ENCODE measurements at places on chromosomes 5 and 9.

DNA sequence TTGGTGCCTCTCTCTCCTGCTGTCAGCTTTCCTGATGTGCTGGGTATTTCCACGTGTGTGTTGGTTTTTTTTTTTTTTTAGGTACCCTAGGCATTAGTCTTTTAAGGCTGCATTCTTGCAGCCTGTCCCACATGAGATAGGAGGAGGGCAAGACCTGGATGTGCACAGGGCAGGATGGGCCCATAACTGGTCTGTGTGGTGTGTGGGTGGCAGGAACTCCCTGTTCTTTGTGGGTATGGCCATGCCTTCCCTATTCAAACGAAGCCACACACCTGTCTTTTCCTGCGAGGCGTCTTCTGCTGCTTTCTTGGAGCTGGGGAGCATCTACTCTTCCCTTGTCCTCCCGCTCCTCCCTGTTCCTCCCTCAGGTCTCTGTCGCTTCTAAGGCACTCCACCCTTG lies 6.8 kb downstream of the SYK start:
- no peak for DNase-seq

DNA sequence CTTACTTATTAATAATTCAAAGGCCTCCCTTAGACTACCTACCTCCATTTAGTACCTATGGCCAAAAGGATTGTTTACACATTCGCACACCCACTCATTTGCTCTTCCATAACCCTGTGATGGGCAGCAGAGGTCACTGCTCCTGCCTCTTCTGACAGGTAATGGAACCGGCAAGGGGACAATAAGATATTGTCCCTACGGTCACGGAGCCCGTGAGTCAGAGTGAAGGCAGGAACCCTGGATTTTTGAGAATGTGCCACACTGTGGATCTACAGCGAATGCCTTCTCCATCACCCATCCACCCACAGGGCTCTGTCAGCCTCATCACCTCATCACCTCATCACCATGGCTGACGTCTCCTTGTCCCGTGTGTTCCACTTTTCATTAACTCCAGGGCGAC lies 132.3 kb downstream of the MYO10 start:
- DNase-seq = no peak

GRCh38 chr5:87129046-87129445 lies 138.6 kb upstream of the RASA1 start:
- no peak for DNase-seq

DNA sequence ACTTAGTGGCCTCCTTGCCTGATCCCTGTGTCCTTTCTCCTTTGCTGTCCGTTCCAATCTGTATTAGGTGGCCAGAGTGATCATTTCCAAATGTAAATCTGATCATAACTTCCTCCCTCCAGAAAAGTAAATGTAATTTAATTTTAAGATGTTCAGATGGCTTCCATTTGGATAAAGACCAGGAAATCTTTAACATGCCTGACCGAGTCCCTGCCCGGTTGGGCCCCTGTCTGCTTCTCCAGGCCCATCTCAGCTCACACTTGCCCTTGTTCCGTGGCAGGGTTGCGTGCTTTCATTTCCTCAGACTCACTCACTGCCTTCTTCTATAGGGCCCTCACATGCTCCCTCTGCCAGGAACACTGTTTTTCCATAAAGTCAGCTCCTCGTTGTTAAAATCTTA lies 7.6 kb downstream of the MAP3K1 start:
- DNase-seq = peak; percentile 26

DNA sequence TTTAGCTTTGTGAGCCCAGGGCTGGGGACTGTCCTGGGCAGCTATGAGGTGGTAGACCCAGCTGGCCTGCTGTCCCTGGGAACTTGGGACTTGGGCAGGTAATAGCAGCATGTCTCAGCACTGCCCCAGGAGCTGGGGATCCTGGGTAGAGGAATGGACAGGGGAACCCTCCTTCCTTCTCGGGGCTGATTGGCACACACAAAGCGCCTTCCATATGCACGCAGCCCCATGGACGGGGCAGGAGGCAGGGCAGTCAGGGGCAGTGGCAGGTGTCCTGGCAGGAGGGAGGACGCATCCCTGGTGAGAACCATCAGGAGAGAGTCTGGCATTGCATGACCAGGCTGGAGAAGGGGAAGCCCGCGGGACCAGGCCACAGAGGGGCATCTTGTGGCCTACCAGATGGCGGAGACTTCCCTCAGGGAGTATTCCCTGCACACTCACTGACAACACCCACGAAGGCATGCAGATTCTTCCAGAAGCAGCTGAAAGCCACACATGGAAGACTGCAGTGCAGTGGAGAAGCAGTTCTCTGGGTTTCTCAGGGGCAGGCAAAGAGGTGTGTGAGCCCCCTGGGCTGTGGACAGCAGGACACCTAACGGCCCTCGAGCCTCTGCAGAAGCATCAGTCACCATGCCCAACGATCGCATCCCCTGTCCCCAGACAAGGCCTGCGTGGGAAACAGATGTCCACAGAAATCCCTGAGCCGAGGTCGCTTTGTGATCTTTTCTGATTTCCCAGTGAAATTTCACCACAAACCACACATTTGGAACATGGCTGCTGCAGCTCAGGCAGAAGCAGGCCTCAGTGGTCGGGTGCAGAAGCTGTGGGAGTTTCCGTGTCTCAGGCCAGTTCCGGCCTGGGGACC lies 7.0 kb upstream of the NKD2 start:
- DNase-seq = no peak

GRCh38 chr9:107110153-107110552 lies 172.9 kb upstream of the RAD23B start:
- DNase-seq = no peak

- DNase-seq = no peak
Observed at GRCh38 chr9:18925880-18926279, 107.1 kb downstream of the SAXO1 start.

- DNase-seq = no peak
Observed at GRCh38 chr5:87030699-87031098, 237.0 kb upstream of the RASA1 start.

GRCh38 chr5:142904416-142904815 lies 134.2 kb downstream of the ARHGAP26 start:
- no peak for DNase-seq

GRCh38 chr5:61082516-61083280 lies 79.6 kb downstream of the SMIM15 start:
- no peak for DNase-seq

DNA sequence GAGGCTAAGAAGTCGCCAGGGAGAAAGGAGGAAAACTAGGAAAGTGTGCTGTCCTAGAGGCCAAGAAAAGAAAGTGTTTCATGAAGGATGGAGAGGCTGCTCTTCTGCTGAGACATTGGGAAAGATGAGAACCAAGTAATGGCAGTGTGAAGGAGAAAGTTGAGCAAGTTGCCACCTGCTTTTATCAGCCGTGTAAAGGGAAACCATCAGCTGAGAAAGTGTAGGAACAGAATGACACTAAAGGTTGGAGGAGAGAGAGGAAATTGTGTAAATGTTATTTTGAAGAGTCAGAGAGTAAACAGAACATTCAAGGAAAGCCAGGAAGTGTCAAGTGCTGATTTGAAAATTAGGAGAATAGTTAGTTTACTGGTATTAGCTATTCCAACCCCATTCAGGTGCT lies 125.0 kb downstream of the CEMIP2 start:
- DNase-seq = no peak

DNA sequence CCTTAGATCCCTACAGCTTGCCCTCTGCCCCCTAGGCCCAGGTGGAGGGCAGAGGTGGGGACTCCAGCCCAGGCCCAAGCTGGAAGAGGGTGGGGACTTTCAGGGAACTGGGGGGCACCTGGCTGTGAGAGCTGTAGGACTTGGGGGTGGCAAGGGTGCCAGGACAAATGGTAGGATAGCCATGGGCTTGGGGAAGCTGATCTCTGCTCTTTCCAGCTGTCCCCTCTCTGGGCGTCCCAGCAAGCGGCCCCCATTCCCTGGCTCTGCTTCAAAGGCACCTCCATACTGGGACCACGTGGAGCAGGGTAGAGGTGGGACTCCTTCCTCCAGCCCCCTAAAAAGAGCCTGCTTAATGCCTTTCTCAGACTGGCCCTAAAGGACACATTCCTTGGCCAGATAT lies 385 bp downstream of the LTC4S start:
- DNase-seq = no peak

- DNase-seq = no peak
Observed at GRCh38 chr9:4781408-4781807, 11.3 kb upstream of the RCL1 start.

GRCh38 chr5:149432911-149433401 lies 53.9 kb upstream of the IL17B start:
- no peak for DNase-seq

DNA sequence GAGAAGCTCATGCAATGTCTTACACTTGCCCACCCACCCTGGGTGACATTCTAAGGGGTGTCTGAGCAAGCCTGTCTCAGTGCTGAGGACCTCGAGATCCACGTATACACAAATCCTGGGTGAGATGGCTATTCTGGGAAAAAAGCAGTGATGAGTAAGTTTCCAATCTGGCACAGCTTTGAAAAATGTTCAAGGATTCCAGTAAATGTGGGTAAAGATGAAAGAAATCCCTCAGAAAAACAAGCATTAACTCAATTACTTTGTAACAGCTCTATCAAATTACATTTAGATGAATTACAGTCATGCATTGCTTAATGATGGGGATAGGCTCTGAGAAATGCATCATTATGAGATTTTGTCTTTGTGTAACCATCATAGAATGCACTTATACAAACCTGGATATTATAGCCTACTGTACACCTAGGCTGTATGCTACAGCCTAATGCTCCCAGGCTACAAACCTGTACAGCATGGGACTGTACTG lies 26.9 kb downstream of the GOLM1 start:
- DNase-seq = no peak

DNA sequence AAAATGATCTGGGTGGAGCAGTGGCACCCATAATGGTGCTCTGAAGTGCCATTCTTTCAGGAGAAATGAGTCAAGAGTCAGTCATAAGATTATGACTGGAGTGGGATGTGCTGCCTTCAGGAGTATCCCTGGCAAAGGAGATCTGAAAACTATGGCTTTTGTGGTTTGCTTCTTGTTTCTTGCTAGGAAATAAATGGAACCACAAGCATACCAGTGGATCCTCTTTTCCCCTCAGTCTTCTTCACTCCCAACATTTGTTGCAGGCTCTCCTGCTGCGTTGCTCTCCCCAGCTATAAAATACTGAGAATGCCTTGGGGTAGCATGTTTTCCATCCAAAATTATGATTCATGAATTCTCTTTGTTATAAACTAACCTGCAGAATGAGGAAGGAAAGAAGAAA lies 199.1 kb downstream of the NNT start:
- no peak for DNase-seq

DNA sequence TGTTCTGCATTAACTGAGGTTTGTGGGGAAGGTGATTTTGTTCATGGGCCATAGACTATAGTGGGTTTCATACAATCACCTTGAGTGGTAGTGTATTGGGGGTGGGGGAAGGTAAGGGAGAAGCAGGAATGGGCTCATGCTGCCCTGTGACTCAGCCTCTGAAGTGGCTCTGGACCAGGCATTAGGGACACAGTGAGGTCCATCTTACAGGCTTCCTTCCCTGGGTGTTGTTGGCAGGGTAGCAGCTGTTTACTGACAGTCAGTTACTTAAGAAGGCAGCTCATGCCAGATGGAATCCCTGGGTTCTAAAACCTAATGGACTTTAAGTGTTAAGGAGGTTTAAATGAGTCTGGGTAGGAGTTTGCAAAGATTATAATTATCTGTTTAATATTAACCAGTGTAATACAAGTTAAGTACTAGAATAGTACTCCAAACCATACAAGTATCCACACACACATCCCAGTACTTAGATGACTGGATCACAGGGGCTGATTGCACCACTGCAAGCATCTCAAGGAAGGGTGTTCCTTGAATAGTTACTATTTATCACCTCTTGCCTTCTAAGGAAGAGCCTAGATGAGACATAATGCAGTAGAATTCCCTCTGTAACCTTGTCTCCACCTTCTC lies 59.3 kb downstream of the CAST start:
- no peak for DNase-seq

- no peak for DNase-seq
Observed at GRCh38 chr5:14502294-14502690, 79.3 kb upstream of the OTULINL start.

DNA sequence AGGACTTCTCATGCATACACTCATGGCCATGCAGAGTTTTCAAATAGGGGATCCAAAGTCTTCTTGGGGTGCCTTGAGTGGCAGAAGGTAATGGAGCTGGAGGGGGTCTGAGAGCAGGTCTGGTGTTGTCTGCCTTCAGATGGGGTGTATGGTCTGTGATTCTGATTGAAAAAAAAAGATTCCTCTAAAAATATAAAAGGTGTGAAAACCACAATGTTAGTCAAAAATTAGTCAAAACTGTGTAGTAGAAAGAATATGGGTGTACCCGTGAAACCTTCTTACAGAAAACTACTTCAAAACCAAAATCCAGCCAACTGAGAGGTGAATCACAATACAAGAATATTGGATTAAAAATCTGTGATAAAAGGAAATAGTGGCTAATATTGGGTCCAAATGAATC lies 20.1 kb downstream of the DOCK2 start:
- no peak for DNase-seq

DNA sequence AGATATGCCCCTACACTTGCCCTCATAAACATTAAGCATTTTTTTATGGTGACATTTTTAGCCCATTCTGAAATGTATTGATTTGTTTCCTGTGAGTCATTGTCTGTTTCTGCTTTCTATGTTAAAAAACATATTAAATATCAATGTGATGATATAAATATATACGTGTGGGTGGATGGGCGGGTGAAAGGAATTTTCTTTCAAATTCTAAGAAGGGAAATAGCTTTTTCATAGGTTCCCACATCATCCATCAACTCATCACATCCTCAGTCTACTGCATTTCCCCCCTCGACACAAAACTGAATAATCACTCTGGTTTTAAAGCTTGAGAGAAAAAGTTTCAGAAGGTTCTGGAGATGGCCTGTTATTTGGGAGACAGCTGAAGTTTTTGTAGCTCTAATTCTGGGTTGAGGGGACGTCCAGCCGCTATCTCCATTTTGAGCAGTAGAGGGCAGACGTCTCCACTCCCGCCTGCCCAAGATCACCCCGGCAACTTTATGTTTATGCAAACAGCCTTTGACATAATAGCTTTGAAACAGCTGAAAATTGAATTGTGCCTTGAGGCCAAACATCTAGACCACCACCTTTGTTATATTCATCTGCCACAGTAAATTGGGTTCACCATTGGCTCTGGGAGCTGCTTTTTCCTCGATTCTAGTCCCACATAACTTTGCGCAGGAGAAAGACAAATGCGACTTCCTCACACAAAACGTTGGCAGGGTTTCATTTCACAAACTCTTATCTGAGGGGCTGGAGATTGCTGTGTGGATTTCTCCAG lies 216.2 kb upstream of the CLINT1 start:
- peak; percentile 56 for DNase-seq

DNA sequence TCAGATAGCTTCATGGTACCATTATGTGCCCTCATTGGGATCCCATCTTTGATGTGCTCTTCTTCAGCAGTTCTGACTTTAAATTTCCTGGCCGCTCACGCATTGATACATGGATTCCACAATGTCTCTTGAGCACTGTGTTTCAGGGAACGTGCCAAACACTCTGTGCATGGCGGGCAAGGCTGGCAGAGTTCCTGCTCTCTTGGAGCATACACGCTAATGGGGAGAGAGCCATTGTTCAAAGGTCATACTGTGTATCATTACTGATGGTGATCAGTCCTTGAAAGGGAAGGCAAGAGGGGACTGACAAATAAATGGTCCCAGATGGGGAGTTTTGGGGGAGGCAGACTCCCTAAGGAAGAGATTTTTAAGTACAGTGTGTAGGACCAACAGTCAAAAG lies 52.3 kb downstream of the AMBP start:
- no peak for DNase-seq

- DNase-seq = no peak
Observed at GRCh38 chr5:119166026-119166425, 95.1 kb downstream of the DMXL1 start.

- no peak for DNase-seq
Observed at GRCh38 chr5:79759436-79759835, 69.8 kb downstream of the CMYA5 start.

Data from left ventricle myocardium superior (tissue), 1 donor.